ENCODE measurements at places on chromosomes 4 and X.

- no peak for DNase-seq
These were observed 1.4 kb downstream of the DDIT4L start for GRCh38 chr4:100188829-100189228.

DNA sequence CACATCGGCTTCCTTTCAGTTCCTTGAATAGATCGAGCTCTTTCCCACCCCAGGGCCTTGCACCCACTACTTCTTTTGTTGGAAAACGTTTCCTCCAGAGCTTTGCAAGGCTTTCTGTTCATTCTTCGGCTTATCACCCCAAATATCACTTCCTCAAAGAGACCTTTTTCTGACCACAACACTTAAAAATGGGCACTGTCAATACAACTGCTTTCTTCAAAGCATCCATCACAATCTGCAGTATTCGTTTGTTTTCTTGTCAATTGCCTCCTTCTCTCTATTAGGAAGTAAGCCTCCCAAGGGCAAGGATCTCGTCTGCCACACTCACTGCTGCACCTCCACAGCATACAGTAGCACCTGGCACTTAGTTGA, 17.7 kb upstream of the CENPU start:
- DNase-seq: no peak

GRCh38 chrX:154657226-154657805, 3.9 kb upstream of the CTAG2 start:
- DNase-seq: no peak

DNA sequence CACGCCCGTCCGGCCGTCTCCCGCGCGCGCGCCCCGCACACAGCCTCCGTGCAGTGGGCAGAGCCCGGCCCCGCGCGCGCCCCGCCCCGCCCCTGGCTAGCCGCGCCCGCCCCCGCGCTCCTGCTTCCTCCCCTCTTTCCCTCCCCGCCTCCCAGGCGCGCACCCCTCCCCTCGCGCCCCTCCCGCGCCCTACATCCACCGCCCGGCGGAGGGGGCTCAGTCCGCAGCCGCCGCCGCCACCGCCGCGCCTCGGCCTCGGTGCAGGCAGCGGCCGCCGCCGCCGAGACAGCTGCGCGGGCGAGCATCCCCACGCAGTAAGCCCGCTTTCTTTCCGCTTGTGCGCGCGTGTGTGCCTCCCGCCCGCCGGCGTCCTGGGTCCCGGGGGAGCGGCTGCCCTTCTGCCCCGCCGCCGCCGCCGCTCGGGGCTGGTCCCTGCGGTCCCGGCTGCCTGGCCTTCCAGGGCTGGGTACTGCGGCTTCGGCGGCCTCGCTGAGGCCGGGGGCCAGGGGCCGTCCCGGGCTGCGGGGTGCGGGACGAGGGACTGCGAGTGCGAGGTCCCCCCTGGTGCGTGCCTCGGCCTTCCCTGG, at the start of gene FHL1:
Gene FHL1 (plus strand): TSS at position 219 of the 587 bp plus-strand sequence.
- DNase-seq: no peak
